ENCODE measurements at places on chromosomes 7 and 10.

- DNase-seq = no peak
Observed at GRCh38 chr7:117780832-117781231, 92.4 kb downstream of the CTTNBP2 start.

DNA sequence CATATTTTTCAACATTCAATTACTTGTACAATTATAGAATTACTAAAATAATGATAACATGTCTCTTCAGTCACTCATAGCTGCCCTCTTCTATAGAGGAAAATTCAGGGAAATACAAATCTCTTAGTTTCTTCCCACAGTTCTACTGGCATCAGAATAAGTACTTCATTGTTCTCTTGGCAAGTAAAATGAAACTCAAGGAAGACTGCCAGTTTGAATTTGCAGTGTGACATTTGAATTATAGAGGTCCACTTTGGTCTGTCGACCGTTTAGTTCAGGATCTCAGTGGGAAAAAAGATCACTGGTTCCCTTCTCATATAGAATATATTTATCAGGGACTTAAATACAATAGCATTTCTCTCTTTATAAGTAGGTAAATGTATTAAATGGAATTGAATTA, 114.5 kb downstream of the PON1 start:
- no peak for DNase-seq

- no peak for DNase-seq
Observed at GRCh38 chr10:88953662-88954061, 1.1 kb upstream of the ACTA2 start.

- DNase-seq = no peak
Observed at GRCh38 chr7:1806354-1806753, 136.3 kb downstream of the ELFN1 start.

- no peak for DNase-seq
Observed at GRCh38 chr10:129725011-129725410, 239.1 kb downstream of the EBF3 start.

- DNase-seq = no peak
Observed at GRCh38 chr10:86043236-86043635, 323.4 kb downstream of the GRID1 start.

DNA sequence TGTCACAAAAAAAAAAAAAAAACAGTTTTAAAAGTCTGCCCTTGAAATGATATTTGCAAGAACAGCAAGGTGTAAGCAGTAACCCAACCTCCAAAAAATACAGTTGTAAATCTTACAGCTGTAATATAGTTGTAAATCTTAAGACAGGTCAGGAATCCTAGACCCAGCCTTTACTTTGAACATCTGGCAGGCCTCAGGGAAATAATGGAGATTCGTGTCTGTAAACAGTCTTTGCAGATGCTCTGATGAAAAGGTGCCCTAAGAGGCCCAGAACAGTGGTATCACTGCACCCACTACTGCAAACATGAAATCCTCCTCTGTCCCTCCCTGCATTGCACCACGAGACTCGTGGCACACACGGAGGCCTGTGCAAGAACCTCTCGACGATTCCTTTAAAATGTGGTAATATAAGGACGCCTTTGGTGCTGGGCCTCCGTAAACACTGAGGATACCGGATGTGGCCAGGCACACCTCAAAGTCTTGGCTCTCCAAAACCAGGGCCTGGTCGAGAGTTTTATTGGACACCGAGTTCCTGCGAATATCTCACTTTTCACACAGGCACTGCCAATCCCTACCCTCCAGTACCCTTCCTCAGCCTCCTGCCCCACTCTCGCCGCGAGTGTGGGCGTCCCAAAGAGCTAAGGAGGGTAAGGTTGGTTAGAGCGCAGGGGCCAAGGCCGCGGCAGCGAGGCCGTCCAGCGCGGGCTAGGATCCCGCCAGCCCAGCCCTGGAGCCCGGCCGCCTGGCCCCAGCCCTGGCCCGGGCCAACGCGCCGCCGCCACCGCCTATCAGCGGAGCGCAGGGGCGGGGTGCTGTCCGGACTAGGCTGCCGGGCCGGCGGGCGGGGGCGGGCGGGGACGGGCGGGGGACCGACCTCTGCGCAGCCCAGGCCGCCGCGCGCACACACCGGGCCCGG, at the start of gene REEP3:
Gene REEP3, plus strand, starts transcription at position 902 of the 916 bp plus-strand sequence. CDS start 145 bp downstream, outside the sequence.
- DNase-seq = peak; percentile 54

- no peak for DNase-seq
Observed at GRCh38 chr10:118062798-118063238, 16.1 kb upstream of the RAB11FIP2 start.

DNA sequence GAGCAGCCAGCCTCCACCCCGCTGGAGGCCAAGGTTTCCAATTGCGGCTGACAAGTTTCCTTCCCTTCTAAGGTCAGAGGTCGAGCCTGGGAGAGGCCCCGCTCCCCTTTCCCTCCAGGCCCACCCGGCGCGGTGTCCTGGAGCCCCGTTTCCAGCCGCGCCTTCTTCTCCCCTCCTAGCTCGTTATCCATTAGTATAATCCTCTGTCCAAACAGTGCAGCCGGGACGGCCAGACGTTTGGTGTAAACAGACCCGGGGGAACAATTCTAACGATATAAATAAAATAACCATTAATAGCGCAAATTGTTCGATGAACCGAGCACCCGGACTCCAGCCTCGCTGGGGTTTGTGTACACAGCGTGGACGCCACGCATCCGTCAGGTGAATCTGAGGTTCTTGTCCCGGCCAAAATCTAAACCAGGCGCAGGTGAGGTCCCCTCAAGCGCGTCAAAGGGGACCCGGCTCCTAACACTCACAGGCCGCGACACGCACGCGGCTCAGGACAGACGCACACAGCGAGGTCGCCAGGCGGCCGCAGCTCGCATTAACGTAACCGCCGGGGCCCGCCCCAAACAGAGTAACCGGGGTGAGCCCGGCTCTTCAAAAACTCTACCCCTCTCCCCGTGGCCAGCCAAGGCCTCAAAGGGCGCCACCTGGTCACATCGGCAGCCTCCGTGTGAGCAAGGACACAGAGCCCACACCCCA, 10.8 kb upstream of the NKX2-3 start:
- DNase-seq = no peak

DNA sequence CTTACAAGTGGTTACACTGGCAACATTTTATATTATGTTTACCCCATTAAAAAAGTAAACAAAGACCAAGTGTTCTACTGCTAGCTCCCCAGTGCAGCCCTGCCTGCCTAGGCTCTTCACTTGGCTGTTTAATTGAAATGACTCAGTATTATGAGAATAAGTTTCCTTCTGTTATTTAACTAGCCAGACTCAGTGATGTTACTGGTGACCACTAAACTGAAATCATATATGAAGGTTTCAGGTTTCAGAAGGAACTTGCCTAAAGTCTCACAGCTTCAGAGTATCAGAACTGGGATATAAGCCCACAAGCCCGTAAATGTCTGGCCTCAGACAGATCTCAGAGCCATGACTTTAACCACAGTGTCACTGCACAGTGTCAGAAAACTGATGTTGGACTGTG, 66.8 kb upstream of the EXOC4 start:
- no peak for DNase-seq

DNA sequence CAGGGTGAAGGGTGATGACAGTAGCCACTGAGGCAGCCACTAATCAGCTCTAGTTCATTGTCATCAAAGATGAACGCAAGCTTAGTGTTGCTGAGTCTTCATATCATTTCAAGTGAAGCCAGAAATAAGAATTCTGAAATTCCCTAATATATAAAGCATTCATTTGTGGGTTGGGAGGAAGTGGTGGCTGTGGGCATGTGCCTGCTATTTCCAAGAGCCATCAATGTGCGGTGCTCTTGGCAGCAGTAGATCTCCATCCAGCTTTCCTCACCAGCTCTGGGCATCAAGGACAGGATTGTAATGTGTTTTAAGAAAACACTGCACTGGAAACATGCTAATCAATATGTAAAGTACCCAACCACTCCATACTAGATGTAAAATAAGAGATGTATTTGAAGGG, 202.5 kb upstream of the AHR start:
- DNase-seq = no peak

DNA sequence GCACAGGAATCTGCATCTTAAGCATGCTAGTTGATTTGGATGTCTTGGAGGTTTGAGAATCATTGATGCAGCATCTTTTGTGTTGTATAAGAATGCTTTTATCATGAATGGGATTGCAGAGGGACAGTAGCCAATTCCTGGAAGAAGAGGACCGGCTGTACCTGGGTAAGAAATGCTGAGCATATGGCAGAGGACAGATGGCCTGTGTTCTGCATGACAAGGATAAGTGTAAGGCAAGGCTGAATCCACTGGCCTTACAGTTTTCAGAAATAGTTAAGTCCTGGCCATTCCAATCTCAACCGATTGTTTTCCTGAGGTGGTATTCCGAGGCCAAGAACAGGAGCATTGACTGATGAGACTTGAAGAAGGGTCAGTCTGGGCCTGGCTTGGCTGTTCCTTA, 24.4 kb upstream of the KBTBD2 start:
- no peak for DNase-seq

DNA sequence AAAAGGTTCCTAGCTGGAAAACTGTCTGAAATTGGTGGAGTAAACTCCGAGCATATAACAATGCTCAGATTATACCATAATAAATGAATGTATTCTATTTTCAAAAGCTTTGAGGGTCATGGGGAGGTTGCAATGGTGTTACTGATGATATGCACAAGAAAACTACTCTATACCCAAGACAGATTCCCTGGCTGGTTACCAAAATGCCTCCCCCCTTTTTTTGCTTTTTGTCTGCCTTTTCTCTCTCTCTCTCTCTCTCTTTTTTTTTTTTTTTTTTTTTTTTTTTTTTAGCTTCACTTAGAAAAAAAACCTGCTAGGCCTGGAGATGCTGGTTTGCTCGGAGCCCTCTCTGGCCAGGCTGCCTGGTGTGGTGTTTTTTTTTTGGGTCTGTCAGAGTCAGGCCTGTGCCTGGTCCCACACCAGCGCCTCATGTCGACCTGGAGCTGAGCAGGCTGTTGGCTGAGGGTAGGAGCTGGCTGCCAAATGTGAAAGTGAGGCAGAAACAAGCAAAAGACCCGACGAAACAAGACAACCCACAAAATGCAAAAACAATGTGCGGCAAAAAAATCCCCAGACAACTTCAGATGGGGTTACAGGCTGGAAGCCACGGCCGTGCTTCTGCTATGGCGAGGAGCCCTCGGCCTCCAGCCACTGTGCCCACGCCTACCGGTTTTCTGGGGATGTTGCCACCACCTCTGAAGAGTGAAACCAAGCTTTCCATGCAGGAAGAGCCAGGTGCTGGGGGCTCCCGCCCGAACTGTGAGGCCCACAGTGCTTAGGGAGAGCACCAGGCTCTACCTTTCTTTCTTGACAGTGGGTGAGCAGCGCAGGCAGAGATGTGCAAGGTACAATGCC, 59.9 kb upstream of the EFCAB10 start:
- DNase-seq = no peak

DNA sequence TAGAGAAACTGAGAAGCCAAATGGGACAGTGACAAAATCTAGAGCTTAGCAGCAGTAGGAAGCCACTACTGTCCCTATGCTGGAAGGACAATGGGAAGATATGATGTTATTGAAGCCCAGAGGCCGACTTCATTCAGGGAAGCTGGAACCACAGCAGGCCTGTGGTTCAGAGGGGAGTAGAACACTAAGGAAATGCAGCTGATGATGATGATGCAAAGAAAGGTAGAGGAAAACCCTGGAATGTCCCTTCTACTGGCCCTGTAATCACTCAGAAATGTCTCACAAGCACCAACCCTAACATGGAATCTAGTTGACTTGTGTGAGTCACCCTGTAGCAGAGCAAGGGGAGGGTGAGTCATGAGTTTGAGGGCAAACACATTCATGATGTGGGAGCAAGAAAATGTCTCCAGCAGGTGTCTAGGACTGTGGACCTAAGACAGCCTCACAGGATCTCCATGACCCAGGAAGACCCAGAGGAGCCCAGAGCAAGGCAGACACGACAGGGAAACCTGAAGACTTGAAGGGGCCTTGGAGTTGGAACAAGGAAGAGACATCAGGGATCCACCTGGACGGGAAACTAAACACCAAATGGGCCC, 37.0 kb upstream of the LRRC17 start:
- peak; percentile 12 for DNase-seq

DNA sequence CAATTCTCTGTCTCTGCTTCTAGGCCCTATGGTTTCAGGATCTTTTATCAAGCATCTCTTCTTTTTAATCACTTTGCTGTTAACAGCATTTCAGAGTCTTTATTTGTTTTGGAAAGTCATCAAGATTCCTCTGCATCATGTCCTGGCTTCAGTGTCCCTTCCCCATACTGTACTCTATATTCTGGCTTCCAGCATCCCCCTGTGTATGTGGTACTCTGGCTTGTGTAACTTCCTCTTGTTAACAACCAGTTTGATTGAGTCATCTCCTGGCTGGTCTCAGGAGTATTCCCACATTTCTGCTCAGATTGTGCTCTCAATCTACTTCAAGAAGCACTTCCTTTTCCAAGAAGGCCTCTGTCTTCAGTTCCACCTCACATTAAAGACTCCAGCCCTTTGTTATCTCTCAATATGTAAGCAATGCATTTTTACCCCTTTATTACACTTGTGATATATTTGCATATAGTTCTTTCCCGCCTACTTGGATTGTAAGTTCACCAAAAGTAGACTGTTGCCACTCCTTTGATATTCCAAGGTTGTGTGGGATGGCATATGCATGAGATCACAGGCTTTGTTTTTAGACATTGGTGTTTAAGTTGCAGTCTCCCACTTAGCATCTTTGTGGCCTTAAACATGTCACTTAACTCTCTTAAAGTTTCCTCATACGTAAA, 15.1 kb upstream of the ATE1 start:
- no peak for DNase-seq

DNA sequence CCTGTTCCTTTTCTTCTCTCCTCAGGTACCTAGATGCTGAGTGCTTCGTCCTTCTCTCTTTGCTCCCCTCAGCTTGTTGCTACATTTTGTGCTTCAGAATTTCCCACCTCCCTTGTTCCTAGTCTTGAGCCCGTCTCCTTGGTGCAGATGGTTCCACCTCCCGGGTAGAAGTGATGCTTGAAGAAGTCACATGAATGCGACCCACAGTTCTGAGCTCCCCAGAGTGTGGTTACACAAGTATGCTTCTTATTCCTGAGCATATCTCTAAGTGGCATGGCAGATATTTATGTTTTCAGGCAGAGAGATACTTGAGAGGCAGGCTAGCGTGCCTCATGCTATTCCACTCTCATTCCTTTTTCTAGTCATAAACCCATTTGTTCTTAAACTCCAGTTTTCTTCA, 34.0 kb downstream of the INPP5F start:
- DNase-seq = no peak

GRCh38 chr7:82961240-82961639, 201.4 kb downstream of the PCLO start:
- DNase-seq = no peak

- DNase-seq = no peak
Observed at GRCh38 chr10:26385443-26385842, 52.7 kb upstream of the APBB1IP start.

DNA sequence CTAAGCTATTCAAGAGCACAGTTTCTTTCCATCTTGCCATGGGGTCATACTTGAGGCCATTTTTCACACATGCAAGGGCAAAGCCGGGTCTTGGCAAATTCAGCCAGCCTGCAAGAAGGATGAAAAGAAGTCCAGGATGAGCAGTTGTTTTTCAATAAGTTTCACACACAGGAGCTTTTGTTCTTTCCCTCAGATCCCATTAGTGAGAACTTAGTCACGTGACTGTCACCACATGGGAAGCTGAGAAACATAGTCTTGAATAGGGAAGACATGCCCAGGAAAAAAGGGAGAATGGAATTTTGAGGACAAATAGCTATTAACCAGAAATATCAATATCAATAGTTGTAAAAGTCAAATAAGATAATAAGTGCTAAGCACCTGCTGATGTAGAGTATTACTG, 137.7 kb downstream of the AHR start:
- no peak for DNase-seq
